Activated naive CD4-positive, alpha-beta T cell treated with anti-CD3 and anti-CD28 coated beads, Interleukin-2, amount 50 U/mL, for 16 hours (primary cell): ENCODE measurements at places on chromosomes 3 and 15.
A peak's percentile ranks its signal among the peaks of the same experiment; 100 is the strongest.

DNA sequence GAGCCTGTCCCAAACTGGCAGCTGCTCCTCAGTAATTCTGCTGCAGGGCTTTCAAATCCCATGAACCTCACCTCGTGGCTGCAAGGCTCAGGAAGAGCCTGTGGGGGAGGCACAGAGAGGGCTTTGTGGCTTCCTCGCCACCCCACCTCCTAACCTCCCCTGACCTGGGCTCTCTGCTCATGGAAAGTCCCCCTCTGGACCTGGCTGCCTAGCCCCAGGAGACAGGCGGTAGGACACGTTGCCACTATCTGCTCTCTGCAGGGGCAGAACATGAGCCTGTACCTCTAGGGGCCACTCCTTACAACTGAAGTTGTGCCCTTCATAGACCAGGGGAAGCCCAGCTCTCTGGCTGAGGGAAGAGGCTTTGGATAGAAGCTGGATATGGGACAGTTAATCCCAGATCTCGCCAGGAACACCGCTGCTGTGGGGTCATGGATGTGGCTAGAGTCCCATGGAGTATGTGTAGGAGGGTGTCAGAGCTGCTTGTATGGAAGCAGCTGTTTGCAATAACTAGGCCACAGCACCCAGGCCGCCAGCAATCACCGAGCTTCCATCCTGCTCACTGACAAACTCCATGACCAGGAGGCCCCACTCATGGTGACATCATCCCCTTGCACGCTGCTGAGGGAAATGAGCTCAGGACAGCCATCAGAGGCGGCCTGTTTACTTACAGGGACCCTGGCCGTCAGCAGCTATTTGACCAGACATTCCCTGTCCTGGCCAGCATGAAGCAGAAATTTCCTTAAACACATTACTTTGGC is 34.0 kb upstream of the CILP start:
- DNase-seq: no peak

DNA sequence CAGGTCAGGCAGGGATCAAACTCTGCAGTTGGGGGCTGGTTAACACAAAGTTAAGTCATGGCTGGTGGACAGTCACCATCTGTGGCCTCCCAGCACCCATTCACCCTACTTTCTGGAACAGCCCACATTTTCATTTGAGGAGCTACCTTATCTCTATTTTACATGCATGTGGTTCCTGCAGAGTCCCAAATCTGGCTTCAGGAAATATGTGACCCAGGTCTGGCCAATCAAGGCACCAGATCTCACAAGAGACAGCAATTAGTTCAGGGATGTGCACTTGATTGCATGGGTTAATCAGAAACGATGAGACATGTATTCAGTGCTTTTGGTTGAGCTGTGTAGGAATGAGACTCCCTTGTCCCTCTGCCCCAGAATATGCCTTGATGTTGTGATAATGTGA is 170.9 kb downstream of the NR2F2 start:
- DNase-seq: no peak

DNA sequence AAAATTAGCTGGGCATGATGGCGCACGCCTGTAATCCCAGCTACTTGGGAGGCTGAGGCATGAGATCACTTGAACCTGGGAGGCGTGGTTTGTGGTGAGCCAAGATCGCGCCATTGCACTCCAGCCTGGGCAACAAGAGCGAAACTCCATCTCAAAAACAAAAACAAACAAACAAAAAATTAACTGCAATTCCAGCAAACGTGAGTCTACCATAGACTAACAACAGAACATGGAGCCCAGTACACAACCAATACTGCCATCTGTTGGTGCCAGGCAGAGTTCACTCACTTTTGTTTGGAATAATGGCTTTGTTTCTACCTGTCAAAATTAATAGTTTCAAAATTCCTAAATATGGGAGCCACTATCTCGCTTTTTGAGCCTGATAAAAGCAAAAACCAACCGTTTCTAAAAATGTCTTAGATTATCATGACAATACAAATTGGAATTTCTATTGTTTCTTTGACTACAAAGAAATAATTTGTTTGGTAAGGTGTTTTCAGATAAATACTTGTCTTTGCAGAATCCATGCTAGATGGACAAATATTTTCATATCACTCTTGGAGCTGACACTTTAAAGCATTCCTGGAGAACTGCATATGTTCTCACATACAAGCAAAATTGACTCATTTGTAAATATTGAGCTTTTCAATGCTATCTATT is 45.0 kb downstream of the GPR176 start:
- DNase-seq: no peak

- DNase-seq: no peak
Measured at GRCh38 chr3:22587446-22587845, 615.7 kb upstream of the UBE2E2 start.

DNA sequence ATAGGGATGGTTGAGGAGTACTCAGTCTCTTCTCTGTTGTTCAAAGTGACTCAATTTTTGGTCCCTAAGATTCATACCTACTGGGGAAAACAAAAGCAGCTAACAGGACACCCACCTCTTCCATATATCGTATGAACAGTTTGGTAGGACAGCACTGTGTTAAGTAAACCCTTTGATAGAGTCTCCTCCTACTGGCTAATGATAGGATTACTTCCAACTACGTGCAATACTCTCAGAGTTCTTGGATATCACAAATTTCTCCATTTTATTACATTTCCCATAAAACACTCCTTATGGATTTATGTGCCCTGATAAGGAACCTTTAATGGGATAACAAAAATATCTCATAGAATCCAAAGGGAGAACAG is 200.2 kb upstream of the GOLGA6L4 start:
- DNase-seq: no peak

GRCh38 chr3:60933824-60934223 is 317.4 kb downstream of the FHIT start:
- no peak for DNase-seq

DNA sequence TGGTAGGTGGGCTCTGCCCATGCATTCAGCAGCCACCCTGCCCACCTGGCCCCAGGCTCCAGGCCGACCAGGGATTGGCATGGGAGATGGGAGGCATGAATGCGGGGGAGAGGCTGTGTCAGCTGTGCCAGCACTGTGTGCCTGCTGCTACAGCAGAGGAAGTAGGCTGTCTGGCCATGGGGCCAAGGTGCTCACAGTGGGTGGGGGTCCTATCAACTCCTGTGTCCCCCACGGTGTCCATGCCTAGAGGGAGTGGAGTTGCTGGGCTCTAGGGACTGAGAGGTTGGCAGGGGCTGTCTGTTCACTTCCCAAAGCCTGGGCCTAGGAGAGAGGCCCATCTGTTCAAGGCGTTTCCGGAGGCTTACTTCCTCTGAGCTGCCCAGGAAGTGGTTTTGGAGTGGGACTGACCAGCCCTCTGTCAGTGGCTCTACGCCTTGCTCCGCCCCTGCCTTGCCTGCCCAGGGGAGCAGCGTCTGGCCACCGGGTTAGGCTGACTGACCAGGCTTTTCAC is 5.8 kb downstream of the PRKCD start:
- DNase-seq: no peak

- DNase-seq: no peak
Measured at GRCh38 chr3:81726132-81726531, 35.3 kb downstream of the GBE1 start.

- no peak for DNase-seq
Measured at GRCh38 chr3:101643009-101643844, 33.7 kb downstream of the ZBTB11 start.

- DNase-seq: no peak
Measured at GRCh38 chr15:93942269-93942694, 289.1 kb upstream of the MCTP2 start.

DNA sequence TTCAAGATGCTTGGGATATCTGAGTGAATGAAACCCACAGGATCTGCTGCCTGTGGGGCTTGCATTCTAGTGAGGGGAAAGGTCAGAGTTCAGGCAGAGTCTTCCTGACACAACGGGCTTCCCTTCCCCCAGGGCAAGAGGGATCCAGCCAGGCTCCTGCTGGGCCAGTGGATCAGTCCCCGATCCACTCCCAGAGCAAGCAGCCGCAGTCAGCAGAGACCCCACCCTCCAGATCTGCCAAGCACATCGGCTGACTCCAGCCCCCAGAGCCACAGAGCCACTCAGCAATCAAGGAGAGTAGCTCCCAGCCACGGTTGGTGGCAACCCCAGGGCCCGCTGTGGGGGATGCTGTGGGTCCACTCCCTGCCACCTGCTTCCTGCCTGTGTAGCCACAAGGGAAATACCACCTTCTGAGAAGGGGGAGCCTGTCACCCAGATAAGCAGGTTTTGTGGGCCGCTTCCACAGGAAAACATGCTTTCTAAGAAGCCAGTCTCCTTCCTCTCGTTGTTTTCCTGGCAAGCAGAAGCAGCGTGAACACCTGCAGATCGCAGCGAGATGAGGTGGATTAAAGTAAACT is 44.9 kb downstream of the CPN2 start:
- no peak for DNase-seq

GRCh38 chr3:18546632-18547031 is 121.5 kb upstream of the SATB1 start:
- DNase-seq: no peak

- no peak for DNase-seq
Measured at GRCh38 chr15:50786871-50787270, 21.4 kb upstream of the SPPL2A start.

GRCh38 chr15:38145651-38146111 is 107.0 kb upstream of the SPRED1 start:
- no peak for DNase-seq

- peak; percentile 86 for DNase-seq
Measured at GRCh38 chr15:68229386-68230156, at the start of gene CLN6. CLN6 (minus strand) TSS chr15:68229728; CDS start chr15:68229584, 144 bp downstream.

DNA sequence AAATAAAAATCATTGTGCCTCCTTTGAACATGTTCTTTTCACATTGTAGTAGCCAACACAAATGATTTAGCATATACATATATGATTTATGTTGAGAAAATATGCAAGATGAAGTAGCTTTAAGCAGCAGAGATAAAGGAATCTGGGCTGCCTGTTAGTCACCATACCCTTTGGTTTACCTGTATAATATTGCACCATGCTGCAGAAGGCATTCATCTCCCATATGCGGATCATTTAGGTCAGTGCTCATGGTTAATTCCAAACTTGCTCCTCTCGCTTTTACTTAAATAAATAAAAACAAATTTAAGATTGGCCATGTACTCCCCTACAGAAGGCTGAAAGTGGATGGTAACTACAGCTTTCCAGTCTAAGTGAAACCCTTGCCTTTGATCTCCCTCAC is 86.7 kb upstream of the TBL1XR1 start:
- no peak for DNase-seq

GRCh38 chr3:46829699-46830208 is 33.5 kb downstream of the MYL3 start:
- peak; percentile 52 for DNase-seq

DNA sequence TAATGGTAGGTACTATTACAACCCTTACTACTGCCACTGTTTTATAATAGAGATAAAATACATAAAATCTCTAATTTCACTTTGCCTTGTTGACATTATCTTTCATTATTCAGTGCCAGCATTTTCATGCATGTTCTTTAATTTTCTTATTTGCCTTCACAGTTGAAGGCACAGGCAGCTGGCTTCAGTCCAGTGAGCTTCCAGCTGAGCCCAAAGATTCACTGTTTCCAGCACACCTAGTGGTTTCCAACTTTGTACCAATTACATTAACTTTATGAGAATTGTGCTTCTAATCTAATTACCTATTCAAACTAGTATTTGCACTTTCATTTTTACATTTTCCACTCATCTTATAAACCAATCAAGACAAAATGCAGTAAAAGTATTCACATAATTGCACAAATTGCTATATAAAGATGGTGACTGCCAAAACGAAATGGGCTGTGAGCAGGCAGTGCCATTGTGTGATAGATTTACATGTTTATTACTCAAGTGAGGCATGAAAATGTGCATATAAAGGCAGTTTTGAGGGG is 228.3 kb downstream of the MFSD1 start:
- DNase-seq: no peak

GRCh38 chr15:85897895-85898717 is 103.4 kb upstream of the KLHL25 start:
- no peak for DNase-seq

- DNase-seq: no peak
Measured at GRCh38 chr3:31364188-31364587, 168.5 kb upstream of the STT3B start.

GRCh38 chr3:177144922-177145321 is 52.4 kb downstream of the TBL1XR1 start:
- no peak for DNase-seq

DNA sequence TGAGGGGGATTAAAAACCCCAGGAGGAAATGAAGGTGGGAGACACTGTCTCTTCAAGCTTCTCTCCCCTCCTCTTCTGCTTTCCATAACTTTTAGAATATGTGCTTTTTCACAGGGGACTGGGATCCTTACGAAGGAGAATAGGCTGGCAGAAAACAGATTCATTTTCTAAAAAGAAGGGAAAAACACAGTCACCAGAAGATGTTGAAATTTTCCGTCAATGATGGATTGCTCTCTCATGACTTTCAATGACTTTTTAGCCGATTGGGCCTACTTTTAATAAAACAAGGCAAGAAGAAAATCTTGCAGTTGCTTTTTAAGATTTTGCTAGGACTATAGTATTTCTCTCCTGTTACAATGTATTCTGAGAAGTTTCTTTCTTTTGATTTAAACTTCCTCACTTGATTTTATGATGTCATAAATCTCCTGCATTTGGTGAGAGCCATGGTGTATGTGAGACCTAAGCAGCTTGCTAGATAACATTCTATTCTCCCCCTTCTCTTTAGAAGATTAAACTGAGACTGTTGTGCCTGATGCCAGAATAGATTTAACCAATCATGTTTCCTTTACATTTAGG is 241.2 kb downstream of the FEZF2 start:
- no peak for DNase-seq

DNA sequence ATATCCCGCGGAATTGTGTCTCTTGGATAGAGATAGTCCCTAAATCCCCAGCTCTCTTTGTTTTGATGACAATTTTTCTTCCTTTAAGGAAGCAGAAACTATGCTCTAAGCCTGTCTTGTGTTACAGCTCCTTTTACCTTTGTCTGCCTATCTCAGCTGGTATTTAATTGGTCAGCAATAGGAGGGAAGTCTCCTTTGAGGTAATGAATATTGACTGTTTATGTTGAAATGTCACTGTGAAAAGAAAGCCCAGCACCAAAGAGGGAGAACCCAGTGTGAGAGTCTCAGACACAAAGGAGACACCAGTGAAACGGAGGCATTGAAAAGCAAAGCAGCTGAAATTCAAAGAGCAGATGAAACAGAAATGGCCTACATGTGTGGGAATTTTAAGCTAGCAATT is 372.6 kb downstream of the NR2F2 start:
- DNase-seq: no peak

DNA sequence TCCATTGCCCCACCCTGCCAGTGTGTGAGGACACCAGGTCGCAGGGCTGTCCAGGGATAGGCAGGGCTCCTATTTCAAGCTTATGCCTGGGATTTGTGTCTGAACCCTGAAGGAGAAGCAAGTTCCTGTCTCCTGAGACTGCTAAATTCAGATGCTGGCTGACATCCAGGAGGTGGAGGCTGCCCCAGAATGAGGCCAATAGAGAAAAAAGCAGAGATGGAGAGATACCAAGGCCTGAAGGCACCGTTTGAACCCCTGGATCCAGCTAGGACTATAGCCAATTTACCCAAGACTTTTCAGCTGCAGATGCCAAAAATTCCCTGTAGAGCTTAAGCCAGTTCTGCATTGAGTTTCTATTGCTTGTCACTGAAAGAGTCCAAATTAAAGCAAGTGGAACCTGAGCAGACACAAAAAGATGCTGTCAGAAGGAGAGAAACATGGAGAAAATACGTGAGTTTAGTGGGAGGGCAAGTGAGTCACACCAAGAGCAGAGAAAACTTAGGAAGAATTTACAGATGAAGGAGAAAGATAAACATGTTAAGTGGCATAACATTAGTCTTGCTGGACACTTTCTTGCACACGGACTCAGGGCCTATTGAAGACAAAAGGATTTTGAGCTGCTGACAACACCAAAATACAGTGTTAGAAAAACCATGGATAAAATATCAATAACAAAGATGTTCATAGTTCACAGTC is 148.6 kb downstream of the CNTN3 start:
- no peak for DNase-seq

GRCh38 chr15:90918835-90919234 is 13.5 kb downstream of the HDDC3 start:
- DNase-seq: no peak
